ENCODE measurements at places on chromosomes 7 and 10.

DNA sequence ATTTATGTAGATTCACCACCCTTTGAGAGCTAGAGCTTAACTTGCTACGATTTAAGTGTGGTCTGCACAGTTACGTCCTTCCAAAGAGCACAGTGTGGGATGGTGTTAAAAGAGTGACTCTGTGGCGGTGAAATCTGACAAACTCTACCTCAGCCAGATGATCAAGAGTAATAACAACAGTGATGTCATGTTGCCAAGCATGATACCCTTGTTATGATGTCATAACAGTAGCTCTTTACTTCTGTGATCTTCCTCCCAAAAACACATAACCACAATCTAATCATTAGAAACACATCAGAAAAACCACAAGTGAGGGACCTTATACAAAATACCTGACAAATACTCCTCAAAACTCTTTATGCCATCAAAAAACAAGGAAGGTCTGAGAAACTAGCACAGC lies 649.3 kb downstream of the POM121L12 start:
- no peak for DNase-seq

DNA sequence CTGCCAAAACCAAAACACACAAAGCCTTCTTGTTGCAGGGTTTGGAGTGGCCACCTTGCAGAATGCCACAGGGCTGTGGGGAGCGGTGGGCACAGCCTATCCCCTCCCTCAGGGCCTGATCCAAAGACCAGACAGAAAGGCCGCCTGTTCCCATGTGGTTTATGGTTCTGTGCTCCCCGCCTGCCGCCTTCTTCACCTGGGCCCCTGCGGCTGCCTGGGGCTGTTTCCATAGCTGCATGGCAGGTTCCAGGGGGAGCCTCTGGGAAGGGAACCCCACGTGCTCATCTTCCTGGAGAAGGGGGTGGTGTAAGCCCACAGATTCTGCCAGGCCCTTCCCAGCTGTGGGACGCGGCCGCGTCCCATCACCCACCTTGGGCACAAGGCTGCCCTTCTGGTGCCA lies 70.7 kb upstream of the EZH2 start:
- DNase-seq: no peak

GRCh38 chr7:22082553-22082885 lies 136.8 kb upstream of the CDCA7L start:
- no peak for DNase-seq

DNA sequence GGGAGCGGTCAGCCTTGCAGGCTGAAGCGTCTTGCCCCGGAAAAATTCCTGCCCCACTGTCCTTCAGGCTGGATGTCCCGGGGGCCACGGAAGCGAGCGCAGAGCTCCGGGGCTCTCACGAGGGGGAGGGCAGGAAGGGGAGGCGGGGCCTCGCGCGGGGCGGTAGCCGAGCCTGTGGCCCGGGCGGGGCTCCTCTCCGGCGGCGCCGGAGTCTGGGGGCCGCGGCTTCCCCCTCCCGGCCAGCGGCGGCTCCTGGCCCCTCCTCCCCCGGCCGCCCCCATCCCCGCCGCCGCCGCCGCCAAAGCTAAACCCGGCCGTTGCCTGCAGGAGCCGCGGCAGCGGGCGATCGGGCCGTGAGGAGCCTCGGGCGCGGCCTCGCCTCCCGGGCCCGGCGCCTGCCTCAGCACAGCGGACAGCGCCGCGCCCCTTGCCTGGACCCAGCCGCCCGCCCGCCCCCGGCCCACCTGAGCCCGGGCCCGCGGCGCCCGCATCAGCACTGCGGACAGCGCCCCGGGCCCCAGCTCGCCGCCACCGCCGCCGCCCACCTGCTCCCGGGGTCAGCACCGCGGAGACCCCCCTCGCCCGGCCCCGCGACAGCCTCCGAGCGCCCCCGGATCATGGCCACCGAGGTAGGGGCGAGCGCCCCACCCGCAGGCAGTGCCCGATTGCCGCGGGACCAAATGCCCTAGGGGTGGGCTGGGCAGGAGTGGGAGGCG lies at the start of gene GOLGA7B:
Gene GOLGA7B, plus strand, starts transcription at position 157 of the 716 bp plus-strand sequence. Its CDS starts 461 bp downstream, at position 618.
- peak; percentile 63 for DNase-seq

DNA sequence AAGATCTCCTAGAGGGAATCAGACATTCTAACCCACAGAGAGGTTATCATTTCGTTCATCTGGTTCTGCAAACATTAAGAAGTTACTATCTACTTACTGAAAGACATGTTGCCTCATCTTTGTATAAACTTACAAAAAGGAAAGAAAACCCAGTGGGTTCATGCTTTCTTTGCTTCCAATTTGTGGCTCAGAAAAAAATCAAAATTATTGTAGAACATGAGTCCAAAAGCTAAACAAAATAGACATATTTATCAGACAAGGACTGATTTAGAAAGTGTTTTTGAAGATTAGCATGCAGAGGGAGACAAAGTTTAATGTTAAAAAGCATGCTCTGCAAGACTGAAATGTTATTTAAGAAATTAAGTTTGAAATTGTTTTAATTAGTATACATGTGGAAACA lies 123.1 kb downstream of the MBL2 start:
- DNase-seq: no peak

DNA sequence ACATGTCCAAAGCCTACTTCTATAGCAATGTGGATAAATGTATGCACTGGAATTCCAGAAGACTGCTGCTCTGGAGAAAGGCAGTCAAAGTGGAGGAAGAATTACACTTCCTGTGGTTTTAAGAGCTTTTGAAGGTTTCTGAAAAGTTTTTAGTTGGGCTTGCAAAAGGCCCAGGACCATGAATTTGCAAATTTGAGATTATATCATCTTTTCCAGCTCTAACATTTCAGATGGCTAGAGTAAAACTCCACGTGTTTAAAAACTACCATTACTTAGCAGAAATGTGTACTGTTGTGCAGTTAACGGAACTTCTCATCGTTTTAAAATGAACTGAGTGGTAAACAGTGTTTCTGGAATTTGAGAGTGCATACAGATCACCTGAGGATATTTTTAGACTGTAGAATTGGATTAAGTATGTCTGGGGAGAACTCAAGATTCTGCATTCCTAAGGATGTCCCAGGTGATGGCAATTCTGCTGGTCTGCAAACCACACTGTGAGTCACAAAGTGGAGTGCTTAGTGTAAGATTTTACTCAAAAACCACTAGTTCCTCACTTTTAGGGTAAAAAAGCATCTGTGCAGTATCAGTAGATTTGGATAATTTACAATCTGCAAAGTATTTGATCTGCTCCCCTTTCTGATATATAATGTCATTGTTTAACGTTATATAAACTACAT lies 32.9 kb upstream of the CCDC71L start:
- no peak for DNase-seq

- no peak for DNase-seq
Observed at GRCh38 chr10:43115881-43116595, 22.2 kb upstream of the CSGALNACT2 start.

DNA sequence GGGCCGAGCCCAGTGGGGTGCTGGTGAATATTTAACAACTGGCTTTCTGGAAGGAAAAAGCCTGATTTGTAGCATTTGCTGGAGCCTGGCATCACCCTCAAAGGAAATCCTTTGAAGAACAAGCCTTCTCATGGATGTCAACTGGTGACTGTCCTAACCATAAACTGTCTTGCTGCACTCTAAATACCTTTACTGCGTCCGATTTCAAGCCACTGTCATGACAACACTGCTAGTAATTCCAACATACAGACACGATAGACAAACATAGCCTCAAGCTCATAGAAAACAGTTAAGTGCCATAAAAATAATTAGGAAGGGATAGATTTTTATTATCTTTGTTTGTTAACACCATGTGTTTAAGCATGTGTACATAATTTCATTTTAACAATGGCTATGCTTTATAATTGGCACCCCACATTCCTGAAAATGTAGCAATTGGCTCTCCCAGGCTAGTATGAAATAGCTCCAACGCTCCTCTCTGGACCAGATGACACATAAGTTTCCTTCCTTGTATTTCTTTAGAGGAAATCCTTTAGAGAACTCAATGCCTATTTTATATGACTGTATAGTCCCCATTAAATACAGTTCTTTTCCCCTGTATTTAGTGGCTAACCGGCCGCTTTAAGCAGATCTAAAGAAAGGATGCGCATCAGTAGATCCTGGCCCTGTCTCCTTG lies 273.4 kb downstream of the PRPF18 start:
- no peak for DNase-seq

- no peak for DNase-seq
Observed at GRCh38 chr10:94307046-94307615, 55.6 kb downstream of the NOC3L start.

DNA sequence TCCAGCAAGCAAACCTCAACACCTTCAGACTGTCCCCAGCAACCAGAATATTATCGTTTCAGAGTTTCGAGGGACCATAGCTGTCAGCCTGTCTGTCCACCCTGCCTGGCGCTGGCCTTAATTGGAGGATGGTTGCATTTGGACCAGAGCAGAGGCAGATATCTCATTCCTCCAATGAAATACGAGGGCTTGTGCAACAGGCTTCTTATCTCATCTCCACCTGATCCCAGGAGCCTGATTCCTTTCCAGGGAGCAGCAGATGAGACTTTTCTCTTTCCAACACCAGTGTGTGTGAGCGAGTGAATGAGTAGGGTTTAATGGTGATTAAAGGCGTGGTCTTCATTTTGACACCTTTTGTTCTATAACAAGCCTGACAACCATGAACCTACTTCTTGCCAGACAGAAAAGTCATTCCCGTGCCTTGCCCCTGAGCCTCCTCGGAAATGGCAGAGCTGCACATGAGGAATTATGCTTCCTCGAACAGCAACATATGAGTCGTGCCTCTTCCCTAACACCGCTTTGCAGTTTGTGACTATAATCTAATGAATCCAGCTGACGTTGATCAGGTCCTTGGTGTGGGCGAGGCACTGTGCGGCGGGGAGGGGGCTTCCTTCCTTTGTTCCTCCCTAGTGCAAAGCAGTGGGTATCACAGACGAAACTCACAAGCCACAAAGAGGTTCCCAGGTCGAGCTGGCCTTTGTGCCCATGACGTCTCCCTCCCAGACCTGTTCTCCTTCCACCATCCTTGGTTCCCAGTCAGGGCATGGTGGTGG lies 147.4 kb downstream of the CUX1 start:
- no peak for DNase-seq

- no peak for DNase-seq
Observed at GRCh38 chr10:132110713-132111112, 45.0 kb downstream of the JAKMIP3 start.

- no peak for DNase-seq
Observed at GRCh38 chr10:86664341-86665217, 3.7 kb upstream of the LDB3 start.

DNA sequence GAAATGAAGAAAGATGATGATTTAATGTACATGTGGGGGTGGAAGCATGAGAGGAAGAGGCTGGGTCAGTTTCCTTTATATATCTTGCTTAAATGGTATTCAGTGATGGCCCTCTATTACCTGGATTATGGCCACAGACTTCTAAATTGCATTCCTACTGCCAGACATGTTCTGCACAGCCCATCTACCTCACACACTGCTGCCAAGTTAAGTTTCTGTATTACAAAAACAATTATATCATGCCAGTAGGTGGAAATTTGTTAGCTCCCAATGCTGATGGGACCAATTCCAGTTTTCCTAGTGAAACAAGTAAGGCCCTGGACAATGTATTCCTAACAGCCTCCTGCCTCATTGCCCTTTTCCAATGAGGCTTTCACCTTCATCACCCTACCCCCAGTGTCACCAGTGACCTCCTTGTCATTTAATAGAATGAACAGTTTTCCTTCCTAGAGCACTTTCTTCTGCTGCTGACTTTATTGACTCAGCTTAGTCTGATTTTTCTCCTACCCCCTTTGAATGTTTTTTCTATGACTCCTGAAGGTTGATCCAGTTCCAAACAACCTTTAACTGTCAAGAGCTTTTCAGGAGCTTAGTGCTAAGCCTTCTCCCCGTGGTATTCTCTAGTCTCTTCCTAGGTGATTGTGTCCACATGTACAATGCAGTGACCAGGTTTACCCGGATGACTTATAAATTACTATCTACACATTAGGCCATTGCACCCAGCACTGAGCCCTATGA lies 316.6 kb upstream of the ANKRD30A start:
- DNase-seq: no peak

- no peak for DNase-seq
Observed at GRCh38 chr10:123703195-123703790, 37.1 kb downstream of the GPR26 start.

- no peak for DNase-seq
Observed at GRCh38 chr7:1994931-1995330, 237.8 kb downstream of the MAD1L1 start.

DNA sequence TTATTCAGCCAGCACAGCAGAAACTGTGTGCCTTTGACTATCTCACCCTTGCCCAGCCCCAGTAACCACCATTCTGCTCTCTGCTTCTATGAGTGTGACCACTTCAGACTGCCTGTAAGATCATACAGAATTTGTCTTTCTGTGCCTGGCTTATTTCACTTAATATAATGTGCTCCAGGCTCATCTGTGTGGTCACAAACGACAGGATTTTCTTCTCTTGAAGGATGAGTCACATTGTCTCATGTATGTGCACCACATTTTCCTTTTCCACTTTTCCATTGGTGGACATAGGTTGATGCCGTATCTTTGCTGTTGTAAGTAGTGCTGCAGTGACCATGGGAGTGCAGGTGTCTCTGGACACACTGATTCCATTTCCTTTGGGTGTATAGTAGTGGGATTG lies 122.5 kb upstream of the LANCL2 start:
- DNase-seq: no peak

GRCh38 chr10:43086321-43086942 lies 9.6 kb downstream of the RET start:
- no peak for DNase-seq

All from CD4-positive, alpha-beta T cell treated with Interleukin-12 subunit alpha and Interleukin-12 subunit beta, for 1 hour (primary cell).